ENCODE measurements at places on chromosomes 5 and 9.
A peak's percentile ranks its signal among the peaks of the same experiment; 100 is the strongest.

DNA sequence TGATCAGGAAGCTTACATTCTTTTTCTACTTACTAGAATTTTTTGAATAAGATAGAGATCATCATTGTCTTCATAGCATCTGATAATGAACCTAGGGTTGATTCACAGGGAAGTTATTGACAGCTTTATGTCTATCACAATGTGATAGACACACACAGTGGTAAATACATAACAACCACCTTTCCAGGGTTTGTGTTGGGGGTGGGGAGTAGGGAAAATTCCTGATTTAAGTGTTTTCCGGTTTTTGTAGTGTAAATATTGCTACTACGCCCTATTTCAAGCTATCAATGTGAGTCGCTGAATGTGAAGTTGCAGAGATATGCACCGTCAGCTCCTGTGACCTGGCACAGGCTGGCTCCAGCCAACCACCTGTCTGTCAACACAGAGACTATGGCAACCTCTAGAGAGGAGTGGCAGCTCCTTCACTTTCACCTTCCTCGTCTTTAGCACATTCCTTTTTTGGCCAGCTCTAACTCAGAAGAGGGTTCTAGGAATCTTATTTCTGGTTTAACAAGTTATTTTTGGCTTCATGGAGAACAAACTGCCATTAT lies 224.9 kb downstream of the MAT2B start:
- DNase-seq, result no peak

DNA sequence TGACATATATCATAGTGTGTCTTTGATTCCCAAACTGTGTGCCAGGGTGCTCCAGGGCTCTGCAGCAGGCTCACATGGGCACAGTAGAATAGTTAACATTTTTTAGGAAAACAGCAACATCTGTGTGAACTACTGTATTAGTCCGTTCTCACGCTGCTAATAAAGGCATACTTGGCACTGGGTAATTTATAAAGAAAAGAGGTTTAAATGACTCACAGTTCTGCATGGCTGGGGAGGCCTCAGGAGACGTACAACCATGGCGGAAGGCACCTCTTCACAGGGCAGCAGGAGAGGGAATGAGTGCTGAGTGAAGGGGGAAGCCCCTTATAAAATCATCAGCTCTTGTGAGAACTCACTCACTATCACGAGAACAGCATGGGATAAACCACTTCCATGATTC lies 82.7 kb downstream of the EGFLAM start:
- no peak for DNase-seq

DNA sequence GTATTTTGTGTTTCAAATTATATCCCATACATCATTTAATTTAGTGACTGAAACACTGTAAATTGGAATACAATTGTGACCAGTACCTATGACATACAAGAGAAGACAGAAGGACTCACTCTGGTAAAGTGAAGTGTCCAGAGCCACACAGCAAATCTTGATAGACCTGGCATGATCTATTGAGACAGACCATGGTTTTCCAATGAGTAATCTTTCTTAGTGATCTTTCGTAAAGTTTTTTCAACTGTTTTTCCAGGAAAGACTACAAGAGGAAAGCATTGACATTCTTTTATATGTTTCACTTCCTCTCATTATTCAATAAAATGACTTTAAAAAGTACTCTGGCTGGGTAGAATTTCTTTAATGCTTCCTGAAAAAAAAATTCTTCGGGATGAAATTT lies 43.3 kb upstream of the ALDH1A1 start:
- no peak for DNase-seq

DNA sequence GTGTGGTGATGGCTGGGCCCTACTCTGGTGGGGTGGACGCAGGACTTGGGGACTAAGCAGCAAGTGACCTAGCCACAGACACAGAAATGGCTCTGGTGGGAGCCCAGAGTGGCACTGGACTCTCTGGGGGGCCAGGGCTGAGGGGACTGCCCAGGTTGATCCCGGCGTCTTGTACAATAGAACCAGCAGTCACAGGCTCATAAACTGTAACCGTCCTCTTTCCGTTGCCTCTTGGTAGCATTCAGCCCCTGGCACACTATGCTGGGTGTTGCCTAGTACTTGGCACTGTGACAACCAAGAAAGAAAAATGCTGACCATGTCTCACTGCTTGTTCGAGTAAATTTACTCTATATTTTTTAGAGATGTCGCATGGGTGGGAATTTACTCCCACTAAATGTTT lies 80.5 kb downstream of the DAB2IP start:
- DNase-seq, result no peak

GRCh38 chr5:31469886-31470285 lies 62.0 kb downstream of the DROSHA start:
- DNase-seq, result no peak

GRCh38 chr9:6495466-6495865 lies 82.5 kb downstream of the UHRF2 start:
- DNase-seq, result no peak

- DNase-seq, result no peak
Observed at GRCh38 chr5:132561601-132562000, 4.8 kb downstream of the RAD50 start.

DNA sequence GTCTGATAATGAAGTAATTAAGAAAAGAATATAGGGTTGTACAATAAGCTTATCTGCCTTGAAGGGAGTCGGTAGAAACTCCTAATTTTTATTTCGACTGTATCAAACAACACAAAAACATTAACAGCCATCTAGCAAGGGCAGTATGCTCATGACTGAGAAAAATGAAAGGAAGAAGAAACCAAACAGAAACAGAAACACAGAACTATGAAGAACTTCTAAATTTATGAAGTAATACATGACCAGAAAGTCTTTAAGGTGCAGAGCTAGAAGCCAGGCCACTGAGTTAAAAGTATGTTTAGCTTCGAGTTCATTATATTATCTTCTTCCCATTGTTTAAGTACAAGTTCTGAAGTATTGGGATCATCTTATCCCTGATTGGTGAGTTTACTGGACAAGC lies 367.3 kb upstream of the C9orf72 start:
- DNase-seq, result no peak

GRCh38 chr9:119451426-119451825 lies 82.2 kb upstream of the BRINP1 start:
- DNase-seq, result no peak

GRCh38 chr5:152349683-152350526 lies 55.2 kb downstream of the NMUR2 start:
- DNase-seq, result peak; percentile 38

DNA sequence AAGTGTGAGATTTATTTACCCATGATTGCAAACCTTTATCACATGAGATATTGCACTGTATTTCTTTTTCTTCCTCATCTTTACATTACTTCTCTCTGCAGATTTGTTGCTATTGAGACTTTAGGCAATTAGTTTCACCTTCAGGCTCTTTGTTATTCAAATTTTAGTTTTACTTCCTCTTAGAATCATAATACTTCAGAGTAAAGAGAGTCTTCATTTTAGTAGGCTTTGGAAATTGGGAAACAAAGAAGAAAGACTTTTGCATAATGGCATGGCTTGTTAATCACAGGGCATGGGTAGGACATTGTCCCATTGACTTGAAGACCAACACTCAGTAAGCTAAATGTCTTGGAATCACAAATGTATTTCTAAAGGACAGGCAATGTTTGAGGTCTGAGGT lies 1.2 kb upstream of the PCDHGA5 start:
- DNase-seq, result no peak

DNA sequence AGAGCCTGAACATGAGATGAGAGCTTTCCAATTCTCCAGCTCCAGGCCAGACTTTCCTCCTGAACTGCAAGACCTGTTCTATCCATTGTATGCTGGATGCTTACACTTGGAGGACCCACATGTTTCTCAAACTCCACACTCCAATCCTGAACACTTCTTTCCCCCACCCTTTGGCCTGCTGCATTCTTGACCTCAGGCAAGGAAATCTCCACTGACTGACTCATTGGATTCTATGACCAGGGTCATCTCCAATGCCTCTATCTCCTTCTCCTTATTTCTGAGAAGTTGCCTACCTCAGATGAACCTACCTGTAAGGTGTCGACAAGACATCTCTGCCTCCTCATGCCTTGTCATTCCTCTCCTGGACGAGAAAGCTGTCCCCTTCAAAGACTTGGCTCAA lies 153.6 kb downstream of the CRB2 start:
- no peak for DNase-seq

DNA sequence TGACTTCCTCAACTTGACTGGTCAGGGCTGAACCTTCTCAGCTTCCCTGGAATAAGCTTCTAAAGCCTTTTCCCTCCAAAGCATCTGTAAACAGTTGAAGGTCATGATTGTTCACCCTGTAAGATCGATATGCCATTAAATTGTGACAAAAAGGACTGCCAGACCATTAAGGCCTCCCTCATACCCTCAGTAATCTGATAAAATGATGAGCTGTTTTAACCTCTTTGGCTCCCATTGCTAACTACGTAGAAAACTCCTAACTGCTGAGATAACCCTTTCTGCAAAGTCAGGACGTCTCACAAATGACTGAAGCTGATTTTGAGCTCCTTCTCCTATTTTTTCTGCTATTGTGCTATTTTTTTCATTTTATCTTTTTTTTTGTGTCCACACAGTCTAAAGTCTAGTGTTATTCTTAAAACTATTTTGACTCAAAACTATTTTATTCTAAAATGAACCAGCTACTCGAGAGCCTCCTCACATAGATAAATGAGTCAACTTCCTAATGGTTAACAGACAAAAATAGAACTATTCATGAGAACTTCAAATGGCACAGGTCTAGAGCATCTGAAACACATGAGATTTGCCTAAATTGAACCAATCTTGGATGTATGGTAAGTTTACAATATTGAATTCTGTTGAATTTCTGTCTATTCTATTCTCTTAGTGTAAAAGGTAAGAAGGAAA lies 395.6 kb upstream of the TLE4 start:
- DNase-seq, result no peak

- no peak for DNase-seq
Observed at GRCh38 chr5:180373870-180374269, 20.7 kb upstream of the GFPT2 start.
